Esophagus muscularis mucosa (tissue), 4 donors: ENCODE measurements at places on chromosomes 7 and 10. TPM values are rescaled to one million over a fixed set of nuclear protein-coding genes. Genes with fewer than 3 reads are reported as not detected.

The VDAC2 gene
- 218 TPM for total RNA-seq

The PAPOLB gene
- total RNA-seq, result 0.46 TPM

- no peaks in the 10 kb centered on the region for H3K4me1 ChIP-seq
- DNase-seq, result no peak
- no peaks in the 10 kb centered on the region for H3K36me3 ChIP-seq
- no peak overlapping the region for H3K4me3 ChIP-seq
These were observed 664.8 kb upstream of the SEMA3D start for GRCh38 chr7:85851571-85852193.

The NUTM2E gene
- not detected for total RNA-seq

The AKR1D1 gene
- total RNA-seq, result not detected

DNA sequence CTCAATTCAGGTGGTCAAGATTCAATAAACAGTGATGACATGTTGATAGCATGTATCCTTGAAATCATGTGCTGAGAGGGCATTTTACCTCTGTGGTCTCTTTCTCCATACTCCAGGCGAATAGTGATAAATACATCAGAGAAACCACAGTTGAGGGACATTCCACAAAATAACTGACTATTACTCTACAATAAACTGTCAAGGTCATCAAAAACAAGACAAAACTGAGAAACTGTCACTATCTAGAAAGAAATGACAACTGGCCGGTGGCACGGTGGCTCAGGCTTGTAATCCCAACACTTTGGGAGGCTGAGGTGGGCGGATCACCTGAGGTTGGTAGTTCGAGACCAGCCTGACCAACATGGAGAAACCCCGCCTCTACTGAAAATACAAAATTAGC is 16.2 kb downstream of the SFR1 start:
- H3K36me3 ChIP-seq, result no peaks in the 10 kb centered on the region
- H3K4me3 ChIP-seq, result no peak overlapping the region
- no peaks in the 10 kb centered on the region for H3K4me1 ChIP-seq
- no peaks in the 10 kb centered on the region for H3K27me3 ChIP-seq

DNA sequence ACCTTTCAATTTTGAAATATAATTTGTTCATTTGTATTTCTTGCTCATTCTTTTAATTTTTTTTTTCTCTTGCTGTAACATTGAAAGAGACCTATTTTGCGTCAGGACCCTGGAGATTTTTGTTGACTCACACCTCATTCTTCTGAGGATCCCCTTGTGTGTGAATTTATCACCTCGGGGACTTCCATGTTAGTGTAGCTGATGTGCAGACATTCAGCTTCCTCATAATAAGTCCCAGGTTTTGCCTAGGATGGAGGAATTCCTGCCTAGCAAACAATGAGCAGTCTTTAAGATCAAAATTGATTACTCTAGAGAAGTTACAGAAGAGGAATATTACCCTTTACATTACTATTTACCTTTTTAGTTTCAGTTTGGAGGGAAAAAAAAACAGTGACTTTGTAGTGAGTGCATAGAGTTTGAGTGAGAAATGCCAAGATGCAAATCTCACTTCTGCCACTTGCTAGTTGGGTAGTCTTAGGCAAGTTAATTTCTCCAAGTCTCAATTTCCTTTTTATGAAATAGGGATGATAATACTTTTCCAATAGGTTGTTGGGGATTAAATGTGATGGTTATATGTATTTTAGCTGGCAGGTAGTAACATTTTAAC is 14.3 kb downstream of the TES start:
- H3K4me1 ChIP-seq, result peaks cover 97% of the 10 kb centered on the region
- no peaks in the 10 kb centered on the region for H3K36me3 ChIP-seq
- DNase-seq, result no peak

GRCh38 chr7:159271781-159272180 is 127.1 kb upstream of the VIPR2 start:
- H3K36me3 ChIP-seq, result no peaks in the 10 kb centered on the region
- H3K27ac ChIP-seq, result no peak overlapping the region
- DNase-seq, result no peak
- H3K4me1 ChIP-seq, result no peaks in the 10 kb centered on the region
- H3K27me3 ChIP-seq, result no peaks in the 10 kb centered on the region

DNA sequence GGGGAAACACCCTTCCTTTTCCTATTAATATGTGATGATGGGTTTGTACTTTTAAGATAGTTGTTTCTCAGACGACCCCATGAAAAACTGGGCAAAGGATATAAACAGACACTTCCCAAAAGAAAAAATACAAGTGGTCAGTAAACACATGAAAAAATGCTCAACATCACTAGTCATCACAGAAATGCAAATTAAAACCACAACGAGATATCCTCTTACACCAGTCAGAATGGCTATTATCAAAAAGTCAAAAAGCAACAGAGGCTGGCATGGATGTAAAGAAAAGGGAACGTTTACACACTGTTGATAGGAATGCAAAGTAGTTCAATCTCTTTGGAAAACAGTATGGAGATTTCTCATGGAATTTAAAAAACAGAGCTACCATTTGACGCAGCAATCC is 111.4 kb upstream of the ZEB1 start:
- no peak for DNase-seq
- H3K4me1 ChIP-seq, result peaks cover 9% of the 10 kb centered on the region
- no peak overlapping the region for H3K4me3 ChIP-seq
- H3K36me3 ChIP-seq, result no peaks in the 10 kb centered on the region

DNA sequence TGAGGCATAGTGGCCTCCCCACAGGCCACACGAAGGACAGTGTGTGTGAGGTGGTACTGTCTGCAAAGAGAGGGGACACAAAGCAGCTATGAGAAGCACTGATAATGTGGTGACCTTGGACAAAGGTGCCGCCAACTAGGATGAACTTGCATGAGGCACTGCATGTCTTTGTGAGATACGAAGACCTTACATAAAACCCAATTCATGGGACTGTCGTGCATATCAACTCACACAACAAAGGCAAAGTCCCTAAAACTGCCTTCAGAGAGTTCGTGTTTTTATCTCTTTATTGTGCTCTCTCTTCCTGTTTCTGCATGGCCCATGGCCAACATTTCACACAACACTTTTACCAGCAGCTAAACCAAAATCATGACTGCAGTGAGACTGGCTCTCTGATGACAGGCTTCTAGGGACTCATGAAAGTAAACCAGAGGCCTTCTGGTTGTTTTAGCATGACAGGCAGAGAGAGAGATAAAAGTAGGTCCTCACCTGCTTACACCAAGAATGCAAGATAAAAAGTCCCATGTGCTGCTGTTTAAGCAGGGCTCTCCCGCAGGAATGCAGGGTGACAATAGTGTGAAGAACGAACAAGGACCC is 347.8 kb downstream of the ELMO1 start:
- no peak overlapping the region for H3K27ac ChIP-seq
- no peak overlapping the region for H3K4me3 ChIP-seq
- H3K4me1 ChIP-seq, result peaks cover 9% of the 10 kb centered on the region
- H3K27me3 ChIP-seq, result no peaks in the 10 kb centered on the region
- DNase-seq, result no peak

GRCh38 chr7:6398943-6399342 is 48.8 kb downstream of the DAGLB start:
- H3K27ac ChIP-seq, result peak overlapping the region; percentile 58
- no peak for DNase-seq
- peaks cover 42% of the 10 kb centered on the region for H3K36me3 ChIP-seq
- peaks cover 68% of the 10 kb centered on the region for H3K4me1 ChIP-seq
- H3K27me3 ChIP-seq, result no peaks in the 10 kb centered on the region

DNA sequence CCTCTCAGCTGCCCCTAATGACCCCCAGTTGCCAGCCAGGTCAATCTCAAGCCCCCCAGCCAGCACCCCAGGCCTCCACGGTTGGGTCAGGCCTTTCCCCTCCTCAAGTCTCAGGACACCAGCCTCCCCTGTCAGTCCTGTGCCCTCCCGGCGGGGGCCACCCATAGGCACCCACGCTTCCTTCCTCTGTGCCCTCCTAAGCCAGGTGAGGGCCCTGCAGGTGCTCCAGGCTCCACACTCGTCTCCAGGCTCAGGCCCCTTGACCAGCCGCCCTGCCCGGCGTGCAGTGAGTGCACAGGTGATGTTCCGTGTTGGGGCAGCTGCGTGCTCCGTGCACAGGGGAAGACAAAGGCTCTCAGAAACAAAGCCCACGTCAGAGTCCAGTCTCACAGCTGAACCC is 26.8 kb upstream of the ADGRA1 start:
- no peak overlapping the region for H3K27ac ChIP-seq
- no peak overlapping the region for H3K4me3 ChIP-seq
- no peaks in the 10 kb centered on the region for H3K4me1 ChIP-seq
- no peaks in the 10 kb centered on the region for H3K27me3 ChIP-seq

- no peak for DNase-seq
- H3K27me3 ChIP-seq, result no peaks in the 10 kb centered on the region
- no peaks in the 10 kb centered on the region for H3K36me3 ChIP-seq
- no peak overlapping the region for H3K4me3 ChIP-seq
- H3K4me1 ChIP-seq, result no peaks in the 10 kb centered on the region
- H3K27ac ChIP-seq, result no peak overlapping the region
These were observed 105.8 kb downstream of the SEMA3A start for GRCh38 chr7:84088802-84089201.

DNA sequence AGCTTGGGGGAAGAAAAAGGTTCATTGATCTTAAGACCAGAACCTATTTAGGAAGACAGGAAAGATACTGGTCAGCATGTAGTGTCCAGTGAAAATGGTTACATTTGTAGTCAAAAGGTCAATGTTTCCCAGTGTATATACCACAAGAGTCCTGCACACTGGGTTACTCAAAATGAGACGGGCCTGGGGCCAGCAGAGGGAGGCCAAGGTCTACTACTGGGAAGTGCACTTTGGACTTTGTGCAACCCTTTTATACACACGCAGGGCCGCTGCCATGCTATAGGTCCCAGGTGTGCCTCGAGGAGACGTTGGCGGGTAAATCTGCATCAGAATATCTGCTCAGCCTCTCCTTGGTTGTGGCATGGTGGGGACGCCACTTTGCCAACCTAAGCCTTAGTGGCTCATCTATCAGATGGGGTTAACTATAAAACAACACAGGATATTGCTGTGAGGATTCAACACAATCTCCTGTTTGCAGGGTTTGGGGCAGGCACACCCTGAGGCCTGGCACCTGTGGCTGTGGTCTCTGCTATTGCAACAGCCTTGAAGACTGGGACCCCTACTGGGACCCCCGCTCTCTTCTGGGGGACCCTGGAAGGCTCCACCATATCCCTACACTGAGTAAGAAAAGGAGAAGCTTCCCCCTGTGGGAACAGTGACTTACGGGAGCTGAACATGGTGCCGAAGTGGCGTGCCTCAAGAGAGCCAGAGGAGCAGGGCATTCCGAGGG is 19.7 kb downstream of the CLRN3 start:
- no peak for DNase-seq
- H3K4me3 ChIP-seq, result no peak overlapping the region
- peaks cover 6% of the 10 kb centered on the region for H3K4me1 ChIP-seq
- H3K27me3 ChIP-seq, result no peaks in the 10 kb centered on the region

The SRPK2 gene
- total RNA-seq, result 40.3 TPM

The ACSM6 gene
- total RNA-seq, result not detected

GRCh38 chr7:1342090-1342640 is 109.5 kb downstream of the UNCX start:
- H3K27me3 ChIP-seq, result peaks cover 11% of the 10 kb centered on the region
- H3K4me3 ChIP-seq, result no peak overlapping the region
- H3K36me3 ChIP-seq, result no peaks in the 10 kb centered on the region
- no peak overlapping the region for H3K27ac ChIP-seq
- no peak for DNase-seq
- H3K4me1 ChIP-seq, result no peaks in the 10 kb centered on the region

GRCh38 chr7:17029150-17029549 is 147.4 kb upstream of the AGR3 start:
- H3K36me3 ChIP-seq, result no peaks in the 10 kb centered on the region
- no peak for DNase-seq
- no peaks in the 10 kb centered on the region for H3K27me3 ChIP-seq
- no peak overlapping the region for H3K4me3 ChIP-seq

GRCh38 chr10:103451831-103452505 is at the start of gene CALHM2:
CALHM2 (minus strand) TSS chr10:103452370; CDS start chr10:103449941, 2,429 bp downstream.
- no peaks in the 10 kb centered on the region for H3K27me3 ChIP-seq
- peaks cover 58% of the 10 kb centered on the region for H3K4me1 ChIP-seq
- H3K4me3 ChIP-seq, result peak within 1 kb of the TSS; percentile 77
- H3K27ac ChIP-seq, result peak within 1 kb of the TSS; percentile 88
- peaks cover 30% of the 10 kb centered on the region for H3K36me3 ChIP-seq
- no peak for DNase-seq

DNA sequence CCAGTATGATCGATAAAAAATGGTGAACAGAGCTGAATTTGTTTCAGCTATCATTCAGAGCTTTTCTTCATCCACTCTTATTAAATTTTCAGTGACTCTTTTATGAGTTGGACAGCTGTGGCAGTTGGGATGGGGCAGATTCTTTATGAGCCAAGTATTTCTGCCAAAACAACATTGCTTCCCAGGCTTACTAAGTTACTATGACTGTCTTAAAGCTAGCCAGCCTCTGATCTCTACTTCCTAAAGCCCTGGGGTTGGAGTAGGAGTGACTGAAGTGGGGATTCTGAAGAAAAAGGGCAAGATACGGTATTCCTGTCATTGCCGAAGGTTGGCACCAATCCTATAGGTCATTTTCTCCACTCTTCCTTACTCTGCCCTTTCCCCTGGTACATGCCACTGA is 12.7 kb downstream of the RPP30 start:
- DNase-seq, result no peak
- H3K4me3 ChIP-seq, result no peak overlapping the region
- H3K36me3 ChIP-seq, result peaks cover 39% of the 10 kb centered on the region
- H3K27ac ChIP-seq, result no peak overlapping the region
- H3K4me1 ChIP-seq, result no peaks in the 10 kb centered on the region

The ZDHHC4 gene
- 46.7 TPM for total RNA-seq

DNA sequence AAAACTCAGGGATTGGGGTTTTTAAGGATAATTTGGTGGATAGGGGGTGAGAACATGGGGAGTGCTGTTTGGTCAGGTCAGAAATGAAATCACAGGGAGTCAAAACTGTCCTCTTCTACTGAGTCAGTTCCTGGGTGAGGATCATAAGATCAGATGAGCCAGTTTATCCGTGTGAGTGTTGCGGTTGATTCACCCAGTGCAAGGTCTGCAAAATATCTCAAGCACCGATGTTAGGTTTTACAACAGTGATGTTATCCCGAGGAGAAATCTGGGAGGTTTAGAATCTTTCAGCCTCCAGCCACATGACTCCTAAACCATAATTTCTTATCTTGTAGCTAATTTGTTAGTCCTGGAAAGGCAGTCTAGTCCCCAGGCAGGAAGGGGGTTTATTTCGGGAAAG is 31.7 kb upstream of the AGR2 start:
- no peak for DNase-seq
- peaks cover 16% of the 10 kb centered on the region for H3K4me1 ChIP-seq
- no peaks in the 10 kb centered on the region for H3K27me3 ChIP-seq

DNA sequence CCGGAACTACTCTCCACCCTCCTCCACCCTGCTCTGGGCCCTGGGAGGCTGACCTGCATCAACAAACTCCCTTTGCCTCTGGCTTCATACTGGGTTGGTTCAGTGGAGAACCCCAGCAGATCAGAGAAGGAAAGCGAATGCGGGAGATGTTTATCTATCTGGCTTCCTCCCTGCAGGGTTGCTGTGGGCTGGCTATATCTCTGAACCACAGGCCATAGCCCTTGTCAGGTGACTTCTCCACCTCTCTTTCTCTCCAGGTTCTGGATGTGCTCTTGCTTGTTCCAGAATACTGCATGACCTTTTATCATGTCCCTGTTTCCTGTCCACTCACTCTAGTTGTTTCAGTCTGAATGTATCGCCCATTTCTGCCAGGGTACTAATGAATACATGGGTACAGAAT is 51.7 kb upstream of the IFRD1 start:
- H3K4me1 ChIP-seq, result no peaks in the 10 kb centered on the region
- no peak overlapping the region for H3K27ac ChIP-seq
- no peaks in the 10 kb centered on the region for H3K36me3 ChIP-seq
- H3K27me3 ChIP-seq, result no peaks in the 10 kb centered on the region
- no peak overlapping the region for H3K4me3 ChIP-seq
- DNase-seq, result no peak
